Glutamatergic neuron (in vitro differentiated cells): ENCODE measurements at places on chromosomes 12 and 14. TPM values are rescaled to one million over a fixed set of nuclear protein-coding genes. Genes with fewer than 3 reads are reported as not detected.

The HSPB8 gene
- total RNA-seq, result 0.32 TPM

The MYG1 gene
- total RNA-seq, result 66.1 TPM

The ACSM4 gene
- not detected for total RNA-seq

DNA sequence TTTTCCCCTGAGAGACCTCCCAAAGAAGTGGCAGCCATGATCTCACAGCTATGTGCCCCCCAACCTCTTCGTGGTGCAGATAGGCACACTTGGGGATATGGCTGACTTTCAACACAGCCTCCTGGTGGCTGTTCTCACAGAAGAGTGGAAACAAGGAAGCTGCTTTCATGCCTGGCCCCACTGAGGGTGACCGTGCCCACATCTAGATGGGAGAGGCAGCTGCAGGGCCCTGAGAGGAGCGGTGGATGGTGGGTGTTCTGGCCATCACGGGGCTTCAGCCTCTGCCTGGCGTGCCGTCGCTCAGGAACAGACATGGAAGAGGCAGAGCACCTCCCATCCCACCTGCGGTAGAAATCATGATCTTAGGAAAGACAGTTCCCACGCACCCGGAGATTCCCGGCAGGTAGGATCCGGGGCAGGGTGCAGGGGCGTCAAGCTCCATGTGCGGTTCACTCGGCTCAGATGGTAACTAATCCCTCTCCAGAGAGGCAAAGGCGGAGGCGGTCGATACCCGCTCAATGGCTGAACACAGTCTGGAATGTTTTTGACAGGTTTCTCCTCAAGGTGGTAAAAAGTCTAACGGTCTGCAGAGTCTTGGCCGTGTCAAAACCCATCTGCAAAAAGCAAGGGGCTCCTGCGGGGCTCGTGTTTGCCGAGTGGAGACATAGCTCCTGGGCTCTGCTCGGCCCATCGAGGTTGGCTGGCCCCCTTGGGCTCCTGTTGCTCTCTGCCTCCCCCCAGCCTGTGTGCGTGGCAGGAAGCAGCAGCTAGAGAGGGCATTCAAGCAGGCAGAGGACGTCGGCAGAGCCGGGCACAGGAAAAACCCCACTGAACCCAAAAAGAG is 225.2 kb upstream of the RTL1 start:
- peak; percentile 12 for DNase-seq

DNA sequence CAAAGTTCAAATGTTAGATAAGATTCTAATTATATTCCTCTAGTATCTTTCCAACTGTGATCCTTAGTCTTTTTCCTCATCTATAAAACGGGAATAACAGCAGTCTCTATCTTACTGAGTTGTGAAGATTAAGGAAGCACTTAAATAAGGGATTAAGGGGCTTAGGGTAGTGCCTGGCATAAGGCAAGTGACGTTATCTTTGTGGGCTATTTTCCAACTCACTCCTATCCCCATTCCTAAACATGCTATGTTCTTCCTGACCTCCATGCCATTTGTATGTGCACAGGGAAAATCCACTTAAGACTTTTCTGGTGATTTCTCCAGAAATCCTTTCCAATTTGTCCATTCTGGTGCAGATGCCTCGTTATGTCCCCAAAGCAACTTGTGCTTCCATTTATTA is 33.3 kb downstream of the SUPT16H start:
- DNase-seq, result no peak

DNA sequence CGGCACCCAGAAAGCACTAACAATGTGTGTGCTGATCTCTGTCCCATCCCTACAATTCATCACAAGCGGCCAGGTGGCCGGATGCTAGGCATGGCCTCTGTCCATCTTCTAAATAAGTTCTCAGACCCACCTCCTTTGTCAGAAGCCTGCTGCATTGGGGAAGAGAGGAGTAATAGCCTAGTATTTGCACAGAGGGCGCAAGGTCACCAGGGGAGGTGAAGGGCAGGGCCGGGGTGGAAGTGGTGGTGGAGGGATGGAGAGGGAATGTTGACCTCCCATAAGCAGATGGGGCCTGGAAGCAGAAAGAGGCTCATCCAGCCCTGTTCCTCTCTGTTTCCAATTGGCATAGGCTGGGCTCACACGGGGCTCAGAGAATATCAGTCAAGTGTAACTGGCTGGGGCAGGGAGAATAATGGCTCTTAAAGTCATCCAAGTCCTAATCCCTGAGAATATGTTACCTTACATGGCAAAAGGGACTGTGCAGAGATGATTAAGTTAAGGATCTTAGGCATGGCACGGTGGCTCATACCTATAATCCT is 6.9 kb downstream of the RILPL1 start:
- no peak for DNase-seq

GRCh38 chr12:47378222-47378582 is 298.4 kb upstream of the AMIGO2 start:
- no peak for DNase-seq

- no peak for DNase-seq
Measured at GRCh38 chr12:106094304-106094703, 44.5 kb downstream of the NUAK1 start.

GRCh38 chr14:20630340-20631022 is 11.0 kb downstream of the OR6S1 start:
- no peak for DNase-seq

GRCh38 chr12:3033539-3033867 is 43.7 kb upstream of the TSPAN9 start:
- DNase-seq, result no peak
